ENCODE measurements at places on chromosomes 16 and 17.

DNA sequence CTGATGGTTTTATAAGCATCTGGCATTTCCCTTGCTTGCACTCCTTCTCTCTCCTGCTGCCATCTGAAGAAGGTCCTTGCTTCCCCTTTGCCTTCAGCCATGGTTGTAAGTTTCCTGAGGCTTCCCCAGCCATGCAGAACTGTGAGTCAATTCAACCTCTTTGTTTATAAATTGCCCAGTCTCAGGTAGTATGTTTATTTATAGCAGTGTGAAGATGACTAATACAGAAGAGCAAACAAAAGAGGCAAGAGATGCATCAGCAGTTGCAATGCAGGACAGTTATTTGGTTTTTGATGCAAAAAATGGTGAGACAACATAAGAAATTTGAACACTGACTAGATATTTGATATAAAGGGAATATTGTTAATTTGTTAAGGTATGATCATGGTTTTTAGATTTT is 16.8 kb downstream of the TMEM100 start:
- no peak for DNase-seq

DNA sequence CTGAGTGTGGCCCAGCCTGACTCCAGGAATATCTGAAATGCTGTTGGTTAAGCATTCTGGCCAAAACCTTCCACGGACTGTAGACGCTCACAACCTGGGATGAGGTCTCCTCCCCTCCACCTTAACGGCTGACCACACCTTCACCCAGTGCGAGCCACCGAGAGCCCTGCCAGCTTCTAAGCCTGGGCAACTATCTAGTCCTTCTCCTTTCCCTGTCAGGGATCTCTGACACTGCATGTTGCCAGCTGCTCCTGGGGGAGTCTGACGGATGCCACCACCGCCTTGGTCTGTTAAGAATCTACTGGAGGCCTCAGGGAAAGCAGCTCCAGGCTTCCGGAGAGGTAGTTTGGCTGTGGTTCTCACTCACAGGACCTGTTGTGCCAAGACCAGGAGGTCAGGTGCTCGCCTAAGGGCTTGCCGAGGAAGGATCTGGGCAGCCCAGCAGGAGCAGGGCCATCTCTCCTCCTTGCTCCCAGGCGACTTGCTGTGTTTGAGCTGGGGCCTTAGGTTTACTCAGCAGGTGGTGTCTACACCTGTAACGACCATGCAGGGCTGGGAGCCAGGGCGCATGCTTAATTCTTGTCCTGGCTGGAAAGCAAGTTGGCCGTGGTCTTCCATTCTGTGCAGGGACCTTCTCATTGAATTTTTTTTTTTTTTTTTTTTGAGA is 111.8 kb downstream of the NTN1 start:
- no peak for DNase-seq

DNA sequence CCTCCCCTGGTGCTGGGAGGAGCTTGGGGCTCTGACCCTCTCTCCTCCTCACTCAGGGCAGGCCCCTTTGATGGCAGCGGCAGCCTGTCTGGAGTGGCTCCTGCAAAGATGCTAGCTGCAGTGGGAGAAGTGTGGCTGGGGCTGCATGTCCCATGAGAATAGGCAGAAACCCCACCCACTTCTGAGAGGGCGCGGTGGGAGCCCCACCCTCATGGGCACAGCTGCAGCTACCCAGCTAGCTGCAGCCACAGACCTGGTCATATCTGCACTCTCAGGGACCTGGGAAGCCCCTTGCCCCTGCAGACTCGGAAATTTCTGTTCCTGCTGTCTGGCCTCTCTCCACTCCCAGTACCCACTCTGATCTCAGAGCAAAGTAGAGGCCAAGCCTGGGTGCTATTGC is 72.2 kb upstream of the BRD7 start:
- no peak for DNase-seq

- DNase-seq = no peak
Measured at GRCh38 chr16:57411362-57411976, 6.9 kb downstream of the CCL17 start.

GRCh38 chr17:58084317-58084981 is 1.2 kb downstream of the DYNLL2 start:
- DNase-seq = no peak

- no peak for DNase-seq
Measured at GRCh38 chr16:19431636-19432340, 14.1 kb downstream of the TMC5 start.

- DNase-seq = peak; percentile 1
Measured at GRCh38 chr16:59295993-59296736, 562.0 kb upstream of the GOT2 start.

GRCh38 chr17:20787281-20787680 is 207.8 kb downstream of the CDRT15L2 start:
- no peak for DNase-seq

DNA sequence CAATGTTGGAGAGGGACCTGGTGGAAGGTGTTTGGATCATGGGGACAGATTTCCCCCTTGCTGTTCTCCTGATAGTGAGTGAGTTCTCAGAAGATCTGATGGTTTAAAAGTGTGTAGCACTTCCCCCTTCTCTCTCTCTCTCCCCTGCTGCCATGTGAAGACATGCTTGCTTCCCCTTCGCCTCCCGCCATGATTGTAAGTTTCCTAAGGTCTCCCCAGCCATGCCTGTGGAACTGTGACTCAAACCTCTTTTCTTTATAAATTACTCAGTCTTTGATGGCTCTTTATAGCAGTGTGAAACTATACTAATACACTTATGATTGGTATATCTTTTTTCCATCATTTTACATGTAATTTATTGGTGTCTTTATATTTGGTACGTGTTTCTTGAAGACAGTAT is 13.4 kb downstream of the ADGRG5 start:
- no peak for DNase-seq

- peak; percentile 68 for DNase-seq
Measured at GRCh38 chr16:66603537-66604375, 748 bp upstream of the CMTM3 start.

GRCh38 chr17:38605841-38606645 is at the start of gene SRCIN1:
Gene SRCIN1 (minus strand): TSS chr17:38605952. CDS start chr17:38605705, 247 bp downstream.
- DNase-seq = peak; percentile 12

DNA sequence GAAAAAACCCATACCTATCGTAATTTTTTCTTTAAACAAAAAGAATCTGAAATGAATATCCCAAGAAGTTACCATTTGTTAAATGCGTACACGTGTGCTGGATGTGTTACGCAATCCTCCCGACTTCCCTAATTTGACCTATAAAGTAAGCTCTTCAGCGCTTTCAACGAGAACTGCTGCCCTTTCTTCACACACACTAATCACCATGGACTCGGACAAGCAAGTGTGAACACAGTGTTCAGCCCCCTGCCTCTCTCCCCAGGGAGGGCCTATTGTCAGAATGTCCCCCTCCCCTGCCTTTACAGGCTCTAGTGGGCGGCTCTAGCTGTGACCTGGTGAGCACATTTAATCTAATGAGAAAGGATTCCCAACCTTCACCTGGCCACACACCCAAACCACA is 216.1 kb downstream of the CEP112 start:
- DNase-seq = no peak

DNA sequence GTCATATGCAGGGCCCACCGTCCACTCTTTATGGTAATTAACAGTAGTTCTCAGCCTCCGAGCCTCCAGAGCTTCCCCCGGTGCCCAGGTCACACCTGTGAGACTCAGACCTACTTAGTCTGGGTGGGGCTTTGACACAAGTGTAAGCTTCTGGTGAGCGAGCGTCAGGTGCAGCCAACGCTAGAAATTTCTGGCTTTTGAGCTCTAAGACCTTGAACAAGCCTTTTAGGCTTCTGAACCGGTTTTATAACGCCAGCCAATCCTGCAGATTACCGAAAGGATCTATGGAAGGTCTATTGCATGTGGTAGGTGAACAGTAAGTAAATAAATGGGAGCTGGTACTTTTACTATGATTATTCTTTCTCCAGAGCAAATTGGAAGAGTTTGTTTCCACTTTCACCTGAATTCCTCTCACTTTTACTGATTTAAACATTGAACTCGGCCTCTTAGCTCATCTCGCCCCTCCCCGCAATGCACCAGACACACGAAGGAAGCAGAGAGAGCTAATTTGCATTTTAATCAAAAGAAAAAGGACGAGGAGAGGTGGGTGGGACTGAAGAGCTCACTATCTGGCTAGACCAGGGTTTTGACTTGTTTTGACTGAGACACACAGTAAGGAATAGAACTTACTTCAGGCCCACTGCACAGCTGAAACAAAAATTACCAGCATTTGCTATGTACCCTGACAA is 47.1 kb downstream of the ABAT start:
- DNase-seq = no peak

DNA sequence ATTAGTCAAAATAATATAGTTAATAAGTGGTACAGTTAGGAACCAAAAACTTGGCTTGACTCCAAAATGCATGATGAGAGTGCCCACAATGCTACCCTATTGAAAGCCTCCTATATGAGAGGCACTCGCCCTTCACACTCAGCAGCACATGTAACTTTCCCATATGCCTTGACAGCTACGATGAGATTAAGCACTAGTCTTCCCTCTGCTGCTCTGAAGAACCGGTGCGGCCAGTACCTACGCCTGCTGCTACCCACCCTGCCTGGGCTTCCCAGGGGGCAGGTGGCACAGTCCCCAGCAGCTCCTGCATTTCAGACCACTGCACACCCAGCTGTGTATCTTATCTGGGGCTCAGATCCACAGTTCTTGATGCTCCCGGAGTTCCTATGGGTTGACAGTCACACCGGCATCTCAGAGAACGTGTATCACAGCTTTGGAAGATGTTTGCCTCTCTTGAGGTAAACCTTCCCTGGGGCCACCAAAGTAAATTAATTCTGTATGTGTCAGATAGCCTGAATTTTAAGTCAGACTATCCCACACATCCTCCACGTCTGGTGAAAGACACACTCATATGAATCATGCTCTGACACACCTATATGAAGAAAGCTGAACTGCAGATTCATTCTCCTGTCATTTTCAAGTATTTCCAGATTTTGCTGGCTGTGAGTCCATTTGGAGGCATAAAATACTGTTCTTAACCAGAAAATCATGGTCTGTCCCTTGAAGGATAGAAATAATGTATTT is 77.8 kb downstream of the MYH10 start:
- peak; percentile 41 for DNase-seq

DNA sequence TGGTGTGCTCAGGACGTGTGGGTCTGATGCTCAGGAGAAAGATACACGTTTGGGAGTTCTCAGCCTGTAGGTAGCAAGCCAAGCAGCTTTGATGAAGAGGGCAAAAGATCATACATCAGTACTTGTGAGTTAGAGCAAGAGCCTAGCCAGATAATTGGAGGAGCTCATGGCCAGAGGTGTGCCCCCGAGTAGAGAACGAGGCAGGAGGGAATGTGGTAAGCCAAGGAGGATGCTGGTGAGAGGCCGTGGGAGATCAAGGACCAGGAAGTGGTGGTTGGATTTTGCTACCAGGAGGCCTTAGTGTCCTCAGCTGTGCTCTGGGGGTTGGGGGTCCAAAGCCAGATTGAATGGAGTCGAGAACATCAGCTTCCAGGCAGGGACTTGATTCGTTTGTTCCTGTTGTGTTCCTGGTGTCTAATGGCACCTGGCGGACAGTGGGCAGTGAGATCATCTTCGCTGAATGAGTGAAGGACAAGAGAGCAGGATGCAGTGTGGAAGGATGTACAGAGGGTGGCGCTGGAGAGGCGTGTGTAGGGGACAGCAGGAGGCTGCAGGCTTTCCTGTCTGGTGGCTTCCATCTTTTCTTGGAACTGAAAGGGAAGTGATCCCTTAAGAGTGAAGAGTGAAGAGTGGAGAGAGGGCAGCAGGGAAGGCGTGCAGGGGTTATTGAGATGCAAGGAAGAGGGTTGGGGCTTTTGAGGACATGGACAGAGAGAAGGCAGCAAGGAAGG is 11.6 kb downstream of the FBXL19 start:
- no peak for DNase-seq

DNA sequence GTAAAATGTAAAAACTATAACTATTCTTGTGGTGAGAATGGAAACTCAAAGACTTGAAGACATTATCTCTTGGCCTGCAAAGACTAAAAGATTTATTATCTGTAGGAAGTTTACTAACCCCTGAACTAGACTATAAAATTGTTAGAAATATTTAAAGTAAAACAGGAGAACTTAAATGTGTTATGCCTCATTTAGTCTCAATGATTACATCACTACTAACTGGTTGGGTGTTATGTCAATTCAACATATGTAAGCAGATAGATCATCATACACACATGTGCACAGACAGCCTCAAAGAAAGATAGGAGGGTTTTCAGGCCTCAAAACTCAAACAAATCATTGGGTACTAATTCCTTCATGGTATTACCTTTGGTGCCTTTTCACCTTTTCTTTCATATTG is 7.6 kb downstream of the STX8 start:
- DNase-seq = no peak

DNA sequence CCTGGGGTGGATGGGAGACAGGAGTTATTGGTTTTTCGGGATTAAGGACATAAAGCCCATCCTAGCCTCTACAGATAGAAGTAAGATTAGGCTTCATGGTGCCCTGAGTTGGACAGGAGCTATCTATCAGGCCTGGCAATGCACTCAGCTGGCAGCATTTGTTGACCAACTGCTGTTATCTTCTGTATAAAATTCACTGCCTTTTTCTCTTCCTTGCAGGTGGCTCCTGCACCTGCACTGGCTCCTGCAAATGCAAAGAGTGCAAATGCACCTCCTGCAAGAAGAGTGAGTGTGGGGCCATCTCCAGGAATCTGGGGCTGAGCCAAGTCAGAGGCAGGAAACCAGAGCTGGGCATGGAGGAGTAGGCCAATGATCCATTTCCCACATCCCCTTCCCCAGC is 579 bp downstream of the MT1A start:
- DNase-seq = no peak
